Body of pancreas (tissue), 4 donors: ENCODE measurements at places on chromosomes 5 and 9. TPM values are rescaled to one million over a fixed set of nuclear protein-coding genes. Genes with fewer than 3 reads are reported as not detected.
A peak's percentile ranks its signal among the peaks of the same experiment; 100 is the strongest.

DNA sequence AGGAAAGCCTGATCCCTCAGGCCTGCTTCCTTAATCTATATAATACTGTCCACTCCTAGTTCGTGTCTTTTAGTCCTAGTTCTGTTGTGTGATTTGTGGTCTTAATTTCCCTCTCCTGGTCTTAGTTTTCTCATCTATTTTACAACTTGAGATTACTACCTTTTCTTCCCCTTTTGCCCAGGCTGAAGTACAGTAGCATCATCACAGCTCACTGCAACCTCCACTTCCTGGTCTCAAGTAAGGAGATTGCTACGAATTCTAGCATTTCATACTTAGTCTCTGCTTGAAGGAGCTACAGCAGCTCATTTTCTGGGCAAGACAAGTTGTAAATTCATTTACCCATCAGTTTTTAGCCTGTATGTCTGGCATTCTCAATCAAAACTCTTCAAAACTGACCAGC is 5.5 kb downstream of the TRIM32 start:
- peaks cover 76% of the 10 kb centered on the region for H3K4me1 ChIP-seq
- H3K27me3 ChIP-seq: no peaks in the 10 kb centered on the region
- H3K27ac ChIP-seq: no peak overlapping the region
- no peaks in the 10 kb centered on the region for H3K36me3 ChIP-seq
- no peak overlapping the region for H3K4me3 ChIP-seq
- DNase-seq: no peak

- no peak overlapping the region for H3K4me3 ChIP-seq
- peak; percentile 26 for DNase-seq
- H3K27me3 ChIP-seq: no peaks in the 10 kb centered on the region
- H3K4me1 ChIP-seq: no peaks in the 10 kb centered on the region
- no peak overlapping the region for H3K27ac ChIP-seq
Observed at GRCh38 chr5:135456238-135457099, 4.3 kb upstream of the TIFAB start.

GRCh38 chr5:57906671-57907070 is 424.1 kb upstream of the ACTBL2 start:
- H3K4me1 ChIP-seq: no peaks in the 10 kb centered on the region
- no peak overlapping the region for H3K27ac ChIP-seq
- no peak overlapping the region for H3K4me3 ChIP-seq
- H3K36me3 ChIP-seq: no peaks in the 10 kb centered on the region
- no peaks in the 10 kb centered on the region for H3K27me3 ChIP-seq
- DNase-seq: no peak

DNA sequence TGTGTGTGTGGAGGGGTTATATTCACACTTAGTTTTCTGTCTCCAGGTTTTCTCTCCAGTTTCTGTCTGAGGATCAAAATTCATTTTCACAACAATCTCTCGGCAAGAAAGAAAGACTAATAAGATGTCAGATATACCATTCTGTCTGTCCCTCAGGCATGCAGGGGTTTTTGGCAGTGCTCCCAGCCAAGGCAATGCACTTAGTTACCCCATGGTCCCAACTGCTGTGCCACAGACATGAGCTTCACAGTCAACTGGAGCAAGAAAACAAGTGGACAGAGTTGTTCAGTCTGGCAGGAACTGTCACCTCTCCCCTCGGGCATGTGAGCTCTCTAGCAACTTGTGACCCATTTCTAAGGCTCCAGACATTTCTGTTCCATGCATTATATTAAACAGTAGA is 101.7 kb upstream of the LHFPL2 start:
- no peaks in the 10 kb centered on the region for H3K36me3 ChIP-seq
- no peak overlapping the region for H3K27ac ChIP-seq
- H3K4me1 ChIP-seq: no peaks in the 10 kb centered on the region
- H3K4me3 ChIP-seq: no peak overlapping the region
- no peaks in the 10 kb centered on the region for H3K27me3 ChIP-seq

DNA sequence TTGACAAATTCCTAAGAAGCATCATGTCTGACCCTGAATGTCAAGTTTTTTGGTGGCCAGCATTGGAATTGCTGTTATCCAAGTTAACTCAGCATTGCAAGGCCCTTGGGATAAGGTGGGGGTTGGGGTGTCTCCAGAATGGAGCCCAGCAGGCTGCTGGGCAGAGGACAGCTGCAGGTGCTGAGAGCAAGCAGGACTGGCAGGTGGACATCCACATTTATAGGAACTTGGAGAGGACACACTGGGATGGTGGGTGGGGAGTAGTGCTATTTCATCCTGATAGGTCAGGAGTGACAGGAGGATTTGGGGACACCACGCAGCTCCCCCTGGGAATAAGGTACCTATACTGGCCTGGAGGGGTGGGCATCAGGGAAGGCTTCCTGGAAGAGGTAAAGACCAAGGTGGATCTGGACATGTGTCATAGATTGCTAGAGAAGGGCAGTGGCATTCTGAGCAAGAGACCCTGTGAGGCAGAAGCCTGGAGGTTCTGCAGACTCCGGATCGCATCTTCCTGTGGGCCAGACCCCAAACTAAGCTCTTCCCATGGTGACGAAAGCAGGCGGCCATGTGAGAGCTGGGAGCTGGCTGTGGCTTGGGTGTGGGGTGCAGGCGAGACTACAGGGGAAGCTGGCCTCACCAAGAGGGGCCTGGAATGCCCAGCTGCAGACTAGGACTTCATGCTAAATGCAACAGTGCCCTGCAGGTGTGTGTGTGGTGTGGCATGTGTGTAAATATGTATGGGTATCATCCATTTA is 148.1 kb downstream of the RGS3 start:
- H3K4me1 ChIP-seq: peaks cover 59% of the 10 kb centered on the region
- H3K27me3 ChIP-seq: no peaks in the 10 kb centered on the region
- peak overlapping the region; percentile 86 for H3K27ac ChIP-seq
- DNase-seq: no peak
- H3K36me3 ChIP-seq: no peaks in the 10 kb centered on the region
- H3K4me3 ChIP-seq: no peak overlapping the region

DNA sequence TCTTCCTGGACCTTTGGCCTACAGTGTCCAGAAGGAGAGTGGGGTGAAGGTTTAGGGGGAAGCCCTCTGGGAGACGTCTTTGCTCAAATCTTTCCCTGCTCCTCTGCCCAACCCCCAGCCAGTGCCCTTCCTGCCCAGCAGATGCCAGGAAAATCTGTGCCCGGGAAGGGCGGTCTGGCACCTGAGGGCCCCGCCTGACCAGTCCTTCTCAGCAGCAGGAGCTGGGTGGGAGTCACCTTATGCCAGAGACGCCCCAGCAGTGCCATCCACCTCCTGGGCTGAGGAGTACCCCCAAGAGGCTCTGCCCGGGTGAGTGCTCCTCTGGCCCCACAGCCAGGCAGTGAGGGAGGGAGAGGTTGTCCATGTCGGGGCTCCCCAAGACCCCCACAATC is 14.9 kb upstream of the CERCAM start:
- H3K36me3 ChIP-seq: no peaks in the 10 kb centered on the region
- H3K4me1 ChIP-seq: no peaks in the 10 kb centered on the region
- no peak for DNase-seq
- H3K27me3 ChIP-seq: no peaks in the 10 kb centered on the region
- no peak overlapping the region for H3K4me3 ChIP-seq
- no peak overlapping the region for H3K27ac ChIP-seq

DNA sequence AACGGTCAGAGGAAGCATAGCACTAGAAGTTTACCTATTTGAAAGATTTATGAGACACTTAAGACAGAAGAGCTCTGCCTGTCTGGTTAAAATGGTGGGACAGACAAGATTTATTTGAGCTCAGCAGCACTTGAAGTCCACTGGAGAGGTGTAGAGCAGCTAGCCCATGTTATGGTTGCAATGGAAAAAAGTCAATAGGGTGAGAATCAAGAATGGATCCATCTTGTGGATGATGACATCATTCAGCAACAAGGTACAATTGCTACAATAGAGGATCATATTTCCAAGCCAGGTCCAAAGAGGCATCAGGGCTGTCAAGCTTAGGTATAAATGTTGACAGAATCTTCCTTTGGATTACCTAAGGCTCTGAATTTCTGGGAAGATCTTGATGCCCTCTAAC is 21.1 kb upstream of the ZNF131 start:
- no peak overlapping the region for H3K4me3 ChIP-seq
- no peak overlapping the region for H3K27ac ChIP-seq
- H3K4me1 ChIP-seq: no peaks in the 10 kb centered on the region
- no peaks in the 10 kb centered on the region for H3K36me3 ChIP-seq
- no peak for DNase-seq

DNA sequence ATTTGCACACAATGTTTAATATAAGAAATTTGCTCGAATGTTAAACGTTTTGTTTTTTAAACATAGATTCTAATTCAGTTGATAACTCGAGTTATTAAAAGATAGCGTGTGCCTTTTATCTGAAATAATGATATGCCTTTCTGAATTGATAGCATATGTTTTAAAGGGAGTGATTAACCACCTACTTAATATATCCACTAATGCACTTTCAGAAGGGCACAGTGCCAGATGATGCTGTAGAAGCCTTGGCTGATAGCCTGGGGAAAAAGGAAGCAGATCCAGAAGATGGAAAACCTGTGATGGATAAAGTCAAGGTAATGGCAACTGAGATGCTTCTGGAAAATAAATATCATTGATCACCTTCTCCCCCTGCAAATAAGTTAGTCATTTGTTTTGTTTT is 53.9 kb downstream of the ERAP1 start:
- H3K4me3 ChIP-seq: no peak overlapping the region
- no peaks in the 10 kb centered on the region for H3K4me1 ChIP-seq
- peaks cover 38% of the 10 kb centered on the region for H3K36me3 ChIP-seq
- H3K27me3 ChIP-seq: no peaks in the 10 kb centered on the region
- no peak for DNase-seq
- H3K27ac ChIP-seq: no peak overlapping the region

DNA sequence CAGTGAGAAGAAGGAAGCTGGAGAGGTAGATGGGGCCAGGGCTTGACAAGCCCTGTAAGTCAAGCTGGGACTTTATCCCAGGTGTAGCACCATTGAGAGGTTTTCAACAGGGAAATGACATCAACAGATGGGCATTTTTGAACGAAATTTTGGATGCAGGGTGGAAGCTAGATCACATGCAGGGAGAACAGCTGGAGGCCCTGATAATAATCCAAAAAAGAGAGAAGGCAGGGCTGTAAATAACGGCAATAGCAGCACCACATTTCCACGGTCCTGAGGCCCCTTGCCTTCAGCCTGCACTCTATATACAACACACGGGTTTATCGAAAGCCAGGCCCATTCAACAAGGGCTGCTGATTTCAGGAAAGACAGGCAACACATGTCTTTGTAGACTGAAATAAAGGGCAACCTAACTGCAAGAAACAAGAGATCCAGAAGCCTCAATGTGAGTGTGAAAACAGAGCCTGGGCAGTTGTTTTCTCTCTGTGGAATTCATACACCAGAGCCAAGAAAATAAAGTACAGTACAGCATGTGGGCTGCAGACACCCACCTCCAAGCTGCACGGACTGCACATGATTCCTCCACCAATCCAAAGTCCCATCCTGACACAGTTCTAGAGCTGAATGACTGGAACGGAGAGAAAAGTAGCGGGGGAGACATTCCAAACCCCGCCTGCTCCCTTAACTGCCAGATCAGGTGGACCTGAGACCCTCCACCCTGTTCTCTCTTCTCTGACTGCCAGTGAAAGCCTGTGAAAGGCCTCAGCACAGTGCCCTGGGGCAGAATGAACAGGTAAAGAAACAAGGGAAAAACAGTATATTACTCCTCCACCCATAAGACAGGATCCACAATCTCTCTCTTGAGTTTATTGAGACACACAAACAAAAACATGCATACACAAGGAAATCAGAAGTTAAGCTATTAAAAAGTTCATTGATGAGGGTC is 36.3 kb downstream of the KLHL3 start:
- no peak overlapping the region for H3K4me3 ChIP-seq
- DNase-seq: no peak
- H3K36me3 ChIP-seq: no peaks in the 10 kb centered on the region
- no peaks in the 10 kb centered on the region for H3K27me3 ChIP-seq
- H3K27ac ChIP-seq: no peak overlapping the region

DNA sequence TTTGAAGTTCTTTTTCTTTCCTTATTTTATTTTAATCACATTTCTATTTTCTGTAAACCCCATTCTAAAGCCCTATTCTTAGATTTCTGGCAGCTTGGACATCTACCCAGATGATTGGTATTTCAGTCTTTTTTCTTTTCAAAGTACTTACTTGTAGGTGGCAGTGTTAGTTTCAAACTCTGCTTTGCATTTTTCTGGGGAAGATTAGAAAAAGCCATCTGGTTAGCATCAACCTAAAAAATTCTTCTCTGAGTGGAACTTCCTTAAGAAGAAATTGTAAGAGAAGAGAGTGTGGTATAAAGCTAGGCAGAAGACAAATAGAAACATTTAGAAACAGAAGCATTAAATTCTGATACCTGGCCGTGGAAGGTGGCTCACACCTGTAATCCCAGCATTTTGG is 17.2 kb upstream of the TENT2 start:
- no peak for DNase-seq
- H3K4me3 ChIP-seq: no peak overlapping the region
- H3K36me3 ChIP-seq: no peaks in the 10 kb centered on the region
- H3K27ac ChIP-seq: no peak overlapping the region

DNA sequence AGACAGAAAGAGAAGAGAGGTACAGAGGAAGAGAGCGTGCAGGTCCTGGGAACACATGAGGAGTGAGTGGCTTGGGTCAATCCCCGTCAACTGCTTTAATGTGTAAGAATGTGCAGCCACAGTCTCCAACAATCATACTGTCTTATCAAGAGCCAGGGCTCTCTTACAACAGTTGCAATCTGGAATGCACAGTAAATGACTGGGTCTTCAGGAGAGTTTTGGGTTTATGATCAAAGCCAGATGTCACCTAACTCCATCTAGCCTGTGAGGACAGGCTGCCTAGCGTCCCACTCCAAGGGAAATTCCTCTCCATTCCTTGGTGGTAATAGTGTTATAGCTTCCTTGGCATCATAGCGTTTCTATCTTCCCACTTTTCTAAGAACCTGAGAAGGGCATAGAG is 75.0 kb upstream of the TRIO start:
- H3K4me3 ChIP-seq: no peak overlapping the region
- H3K36me3 ChIP-seq: no peaks in the 10 kb centered on the region
- DNase-seq: no peak
- no peak overlapping the region for H3K27ac ChIP-seq
- H3K4me1 ChIP-seq: no peaks in the 10 kb centered on the region

The UHRF2 gene
- 69.8 TPM for total RNA-seq

The ZNF366 gene
- 1.8 TPM for total RNA-seq

The MPDZ gene
- total RNA-seq: 12.5 TPM

The MEIKIN gene
- 39.2 TPM for total RNA-seq

The DIRAS2 gene
- total RNA-seq: 2.0 TPM

The SPINK7 gene
- not detected for total RNA-seq
